Activated CD8-positive, alpha-beta T cell treated with anti-CD3 and anti-CD28 coated beads for 36 hours (primary cell): ENCODE measurements at places on chromosomes 1 and 21.

DNA sequence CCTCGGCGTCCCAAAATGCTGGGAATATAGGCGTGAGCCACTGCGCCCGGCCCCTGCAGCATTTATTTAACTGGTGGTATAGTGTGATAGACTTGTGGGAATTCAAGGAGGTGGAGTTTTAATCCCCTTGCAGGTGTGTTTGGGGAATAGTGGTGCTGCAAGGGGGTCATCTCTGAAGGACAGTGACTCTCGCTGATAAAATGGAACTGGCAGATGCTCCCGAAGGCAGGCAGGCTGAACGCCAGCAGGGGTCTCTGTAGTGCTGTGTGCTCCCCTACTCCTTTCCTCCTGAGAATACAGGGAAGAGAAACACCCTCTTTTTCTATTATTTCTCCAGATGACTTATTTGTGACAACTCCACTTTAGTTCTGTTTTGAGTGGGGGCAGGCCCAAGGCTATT is 4.0 kb downstream of the OSCP1 start:
- no peaks in the 10 kb centered on the region for H3K27me3 ChIP-seq
- peaks cover 6% of the 10 kb centered on the region for H3K4me1 ChIP-seq
- H3K4me3 ChIP-seq: no peak overlapping the region
- no peaks in the 10 kb centered on the region for H3K36me3 ChIP-seq

- no peaks in the 10 kb centered on the region for H3K4me1 ChIP-seq
- H3K36me3 ChIP-seq: peaks cover 61% of the 10 kb centered on the region
- H3K27me3 ChIP-seq: no peaks in the 10 kb centered on the region
- no peak for DNase-seq
These were observed 73.6 kb downstream of the JMJD4 start for GRCh38 chr1:227661495-227661894.

DNA sequence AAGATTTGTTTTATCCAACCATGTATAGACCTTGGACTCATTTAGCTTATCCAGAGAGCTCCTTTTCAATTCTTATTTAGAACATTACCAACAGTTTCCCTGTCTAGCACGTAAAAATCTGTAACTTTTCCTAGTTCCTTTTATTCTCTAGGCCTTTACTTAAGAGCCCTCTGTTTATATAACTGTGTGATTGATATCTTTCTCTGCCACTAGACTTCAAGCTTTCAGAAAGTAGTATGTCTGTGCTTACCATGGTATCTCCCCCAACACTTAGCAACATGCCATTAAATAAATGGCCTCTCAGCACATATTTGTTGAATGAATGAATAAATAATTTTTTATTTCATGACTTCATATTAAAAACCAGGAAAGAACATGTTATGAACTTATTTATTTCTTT is 209.4 kb downstream of the PTPRC start:
- no peak overlapping the region for H3K4me3 ChIP-seq
- peaks cover 19% of the 10 kb centered on the region for H3K36me3 ChIP-seq
- no peaks in the 10 kb centered on the region for H3K27me3 ChIP-seq
- no peak for DNase-seq

GRCh38 chr1:228217551-228218344 is 9.9 kb downstream of the OBSCN start:
- H3K4me1 ChIP-seq: peaks cover 5% of the 10 kb centered on the region
- DNase-seq: no peak
- H3K27me3 ChIP-seq: no peaks in the 10 kb centered on the region

- H3K4me1 ChIP-seq: no peaks in the 10 kb centered on the region
- H3K27ac ChIP-seq: no peak overlapping the region
- DNase-seq: no peak
- peaks cover 23% of the 10 kb centered on the region for H3K27me3 ChIP-seq
These were observed 21.7 kb upstream of the TRIM63 start for GRCh38 chr1:26089125-26089524.

DNA sequence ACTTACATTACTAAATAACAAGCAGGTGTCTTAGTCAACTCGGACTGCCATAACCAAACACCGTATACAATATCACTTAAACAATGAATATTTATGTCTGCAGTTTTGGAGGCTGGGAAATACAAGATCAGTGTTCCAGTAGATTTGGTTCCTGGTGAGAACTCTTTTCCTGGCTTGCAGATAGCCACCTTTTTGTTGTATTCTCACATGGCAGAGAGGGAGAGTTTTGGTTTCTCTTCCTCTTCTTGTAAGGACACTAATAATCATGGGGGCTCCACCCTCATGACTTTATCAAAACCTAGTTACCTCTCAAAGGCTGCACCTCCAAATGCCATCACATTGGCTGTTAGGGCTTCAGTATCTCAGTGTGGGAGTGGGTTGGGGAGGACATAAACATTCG is 82.9 kb upstream of the CACYBP start:
- no peak for DNase-seq
- peak overlapping the region; percentile 19 for H3K4me3 ChIP-seq
- peaks cover 25% of the 10 kb centered on the region for H3K4me1 ChIP-seq
- no peaks in the 10 kb centered on the region for H3K27me3 ChIP-seq
- H3K27ac ChIP-seq: peak overlapping the region; percentile 16

DNA sequence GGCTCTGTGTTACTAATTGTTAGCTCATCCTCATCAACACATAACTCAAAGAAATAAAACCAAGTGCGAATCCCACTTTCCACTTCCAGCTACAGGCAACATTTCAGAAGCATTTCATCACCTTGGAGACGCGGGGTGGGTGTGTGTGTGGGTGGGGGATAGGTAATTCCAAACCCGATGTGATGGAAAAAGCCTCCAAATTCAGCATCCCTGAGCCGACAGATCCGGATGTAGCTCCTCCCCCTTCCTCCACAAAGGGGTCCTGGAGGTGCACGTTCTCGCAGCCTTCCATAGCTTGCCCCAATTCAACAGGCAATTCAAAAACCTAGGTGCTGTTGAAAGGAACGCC is 486 bp downstream of the HSPA13 start:
- peak overlapping the region; percentile 92 for H3K4me3 ChIP-seq
- peak overlapping the region; percentile 97 for H3K27ac ChIP-seq
- H3K4me1 ChIP-seq: peaks cover 31% of the 10 kb centered on the region
- H3K27me3 ChIP-seq: no peaks in the 10 kb centered on the region
